ENCODE measurements at places on chromosomes 13 and 19.

DNA sequence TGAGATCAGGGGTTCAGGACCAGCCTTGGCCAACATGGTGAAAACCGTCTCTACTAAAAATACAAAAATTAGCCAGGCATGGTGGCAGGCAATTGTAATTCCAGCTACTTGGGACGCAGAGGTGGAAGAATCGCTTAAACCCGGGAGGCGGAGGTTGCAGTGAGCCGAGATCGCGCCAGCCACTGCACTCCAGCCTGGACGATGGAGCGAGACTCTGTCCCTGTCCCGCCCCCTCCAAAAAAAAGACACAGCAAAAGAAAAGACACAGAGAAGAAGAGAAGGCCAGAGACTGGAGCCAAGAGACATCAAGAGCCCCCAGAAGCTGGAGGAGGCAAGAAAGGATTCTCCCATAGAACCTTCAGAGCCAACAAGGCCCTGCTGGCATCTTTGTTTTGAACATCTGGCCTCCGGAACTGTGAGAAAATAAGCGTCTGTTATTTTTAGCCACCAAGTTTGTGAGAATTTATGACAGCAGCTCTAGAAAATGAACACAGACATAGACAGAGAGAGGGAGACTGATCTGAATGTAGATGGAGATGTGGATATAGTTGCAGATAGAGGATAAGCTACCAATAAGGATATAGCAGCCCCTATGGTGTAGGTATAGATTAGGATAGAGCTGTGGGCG, 25.7 kb upstream of the PNMA8B start:
- H3K27ac ChIP-seq: no peak overlapping the region
- H3K4me3 ChIP-seq: no peak overlapping the region
- H3K4me1 ChIP-seq: no peaks in the 10 kb centered on the region
- no peaks in the 10 kb centered on the region for H3K36me3 ChIP-seq

GRCh38 chr19:30666301-30666803, 294.2 kb downstream of the ZNF536 start:
- peaks cover 29% of the 10 kb centered on the region for H3K4me1 ChIP-seq
- no peak overlapping the region for H3K27ac ChIP-seq
- no peak overlapping the region for H3K4me3 ChIP-seq
- no peak for DNase-seq

DNA sequence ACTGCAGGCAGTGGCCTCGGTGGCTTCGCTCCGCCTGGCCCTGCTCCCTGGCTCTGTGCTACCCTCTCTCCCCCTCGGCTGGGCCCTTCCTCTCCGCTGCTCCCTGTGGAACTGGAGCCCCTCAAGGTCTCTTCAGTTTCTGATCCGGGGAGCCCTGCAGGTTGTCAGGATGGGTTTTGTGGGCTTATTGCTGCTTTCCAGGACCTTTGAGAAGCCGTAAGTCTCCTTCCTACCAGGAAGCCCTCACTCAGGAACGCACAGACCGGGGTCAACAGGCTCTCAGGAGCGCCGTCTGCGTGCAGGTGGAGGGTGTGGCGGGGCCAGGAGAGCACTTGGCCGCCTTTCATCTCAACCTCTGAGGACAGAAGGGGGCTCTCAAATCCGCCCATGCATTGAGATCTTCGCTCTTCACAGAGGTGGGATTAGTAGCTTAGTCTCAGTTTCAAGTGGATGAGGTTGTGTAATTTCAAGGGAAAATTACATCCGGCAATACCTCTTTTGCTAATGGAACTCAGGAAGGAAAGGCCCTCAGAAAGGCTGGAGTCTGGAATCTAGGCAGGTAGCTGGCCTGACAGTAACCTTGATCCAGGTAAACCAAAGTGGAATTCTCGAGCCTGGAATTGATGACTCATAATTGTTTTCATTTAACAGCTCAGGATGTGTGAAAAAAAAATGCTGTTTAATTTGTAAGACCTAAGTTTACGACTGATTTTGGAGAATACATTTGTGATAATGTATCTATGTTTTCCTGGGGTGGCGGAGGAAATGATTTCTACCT, 102.0 kb downstream of the ATP11A start:
- peak; percentile 39 for DNase-seq
- H3K27me3 ChIP-seq: no peaks in the 10 kb centered on the region
- peaks cover 23% of the 10 kb centered on the region for H3K36me3 ChIP-seq

GRCh38 chr19:11115895-11116446, 26.7 kb downstream of the LDLR start:
- H3K4me1 ChIP-seq: no peaks in the 10 kb centered on the region
- no peak for DNase-seq
- H3K27me3 ChIP-seq: no peaks in the 10 kb centered on the region
- H3K27ac ChIP-seq: no peak overlapping the region

GRCh38 chr13:68081061-68081460, 850.9 kb upstream of the PCDH9 start:
- H3K4me1 ChIP-seq: no peaks in the 10 kb centered on the region
- H3K4me3 ChIP-seq: no peak overlapping the region
- DNase-seq: no peak
- no peak overlapping the region for H3K27ac ChIP-seq
- no peaks in the 10 kb centered on the region for H3K27me3 ChIP-seq
- H3K36me3 ChIP-seq: no peaks in the 10 kb centered on the region

- no peak overlapping the region for H3K27ac ChIP-seq
- no peaks in the 10 kb centered on the region for H3K36me3 ChIP-seq
These were observed 1.2 kb downstream of the PPM1N start for GRCh38 chr19:45499196-45500180.

DNA sequence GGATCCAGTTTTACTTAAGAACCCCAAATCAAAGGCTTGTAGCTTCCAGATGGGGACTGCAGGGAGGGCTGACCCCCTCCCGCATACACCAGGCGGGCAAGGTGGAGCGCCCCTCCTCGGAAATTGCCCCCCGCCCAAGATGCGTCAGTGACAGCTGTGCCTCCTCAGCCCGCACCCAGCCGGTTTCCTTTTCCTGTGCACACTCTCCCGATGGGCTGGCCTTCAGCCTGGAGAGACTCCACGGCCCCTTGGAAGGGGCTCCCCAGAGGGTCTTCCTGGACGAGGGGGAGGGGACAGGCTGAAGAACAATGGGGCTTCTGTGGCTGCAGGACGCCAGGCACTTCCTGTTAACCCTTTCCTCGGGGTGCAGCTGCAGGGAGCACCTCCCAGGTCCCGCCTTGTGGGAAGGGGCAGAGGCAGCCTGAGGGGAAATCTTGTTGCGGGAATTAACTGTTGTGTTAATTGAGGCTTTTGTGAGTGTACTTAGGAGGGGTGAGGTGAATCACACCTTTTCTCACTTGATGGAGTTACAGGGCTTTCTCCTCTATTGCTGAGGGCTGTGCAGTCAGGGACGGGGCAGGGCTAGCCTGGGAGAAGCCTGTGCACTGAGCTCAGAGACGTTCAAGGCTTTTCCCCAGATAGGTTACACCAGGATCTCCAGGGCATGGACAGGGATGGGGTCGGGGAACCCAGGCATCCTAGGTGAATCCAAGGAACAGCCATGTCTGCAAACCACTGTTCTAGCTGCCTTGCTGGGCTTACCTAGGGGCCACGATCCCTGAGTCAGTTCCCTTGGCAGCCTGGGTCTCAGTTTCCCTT, 14.3 kb downstream of the IER2 start:
- peak overlapping the region; percentile 36 for H3K4me3 ChIP-seq
- no peaks in the 10 kb centered on the region for H3K27me3 ChIP-seq
- DNase-seq: no peak
- H3K4me1 ChIP-seq: peaks cover 87% of the 10 kb centered on the region

- H3K4me3 ChIP-seq: no peak overlapping the region
- H3K4me1 ChIP-seq: peaks cover 15% of the 10 kb centered on the region
- no peak overlapping the region for H3K27ac ChIP-seq
These were observed 23.8 kb downstream of the LRFN3 start for GRCh38 chr19:35959968-35960320.

- H3K27ac ChIP-seq: peak overlapping the region; percentile 40
- no peak for DNase-seq
- H3K4me3 ChIP-seq: peak overlapping the region; percentile 59
- H3K4me1 ChIP-seq: peaks cover 15% of the 10 kb centered on the region
These were observed 968 bp upstream of the KL start for GRCh38 chr13:33015241-33015668.

DNA sequence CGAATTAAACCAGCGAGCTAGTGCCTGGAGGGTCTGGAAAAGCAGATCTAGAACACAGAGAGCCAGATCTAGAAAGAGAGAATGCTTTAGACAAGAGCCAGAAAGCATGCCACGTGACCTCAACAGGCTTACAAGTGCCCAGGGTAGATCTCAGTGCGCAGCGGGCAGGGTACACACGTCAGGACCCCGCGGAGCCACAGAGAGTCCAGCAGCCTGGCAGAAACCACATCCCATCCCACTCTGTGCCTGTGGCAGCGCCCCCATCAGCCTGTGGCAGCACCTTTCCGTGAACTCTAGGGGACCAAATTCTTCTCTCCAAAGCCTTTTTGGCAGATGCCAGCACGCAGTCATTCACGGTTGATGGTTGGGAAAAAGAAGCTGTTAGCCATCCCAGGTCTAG, 5.9 kb downstream of the ARHGEF1 start:
- H3K27me3 ChIP-seq: no peaks in the 10 kb centered on the region
- H3K36me3 ChIP-seq: peaks cover 48% of the 10 kb centered on the region
- DNase-seq: no peak
- no peak overlapping the region for H3K27ac ChIP-seq
- H3K4me1 ChIP-seq: peaks cover 34% of the 10 kb centered on the region

- no peak for DNase-seq
- no peak overlapping the region for H3K27ac ChIP-seq
- H3K4me1 ChIP-seq: no peaks in the 10 kb centered on the region
- H3K4me3 ChIP-seq: no peak overlapping the region
These were observed 23.6 kb upstream of the ASPDH start for GRCh38 chr19:50537306-50537685.

- H3K27ac ChIP-seq: no peak overlapping the region
- H3K4me3 ChIP-seq: no peak overlapping the region
- H3K27me3 ChIP-seq: no peaks in the 10 kb centered on the region
These were observed 186.7 kb upstream of the IPO5 start for GRCh38 chr13:97766749-97767148.

GRCh38 chr13:29439601-29440388, 155.7 kb downstream of the SLC7A1 start:
- H3K4me1 ChIP-seq: peaks cover 9% of the 10 kb centered on the region
- H3K27ac ChIP-seq: no peak overlapping the region
- H3K4me3 ChIP-seq: no peak overlapping the region
- no peak for DNase-seq
- no peaks in the 10 kb centered on the region for H3K36me3 ChIP-seq

DNA sequence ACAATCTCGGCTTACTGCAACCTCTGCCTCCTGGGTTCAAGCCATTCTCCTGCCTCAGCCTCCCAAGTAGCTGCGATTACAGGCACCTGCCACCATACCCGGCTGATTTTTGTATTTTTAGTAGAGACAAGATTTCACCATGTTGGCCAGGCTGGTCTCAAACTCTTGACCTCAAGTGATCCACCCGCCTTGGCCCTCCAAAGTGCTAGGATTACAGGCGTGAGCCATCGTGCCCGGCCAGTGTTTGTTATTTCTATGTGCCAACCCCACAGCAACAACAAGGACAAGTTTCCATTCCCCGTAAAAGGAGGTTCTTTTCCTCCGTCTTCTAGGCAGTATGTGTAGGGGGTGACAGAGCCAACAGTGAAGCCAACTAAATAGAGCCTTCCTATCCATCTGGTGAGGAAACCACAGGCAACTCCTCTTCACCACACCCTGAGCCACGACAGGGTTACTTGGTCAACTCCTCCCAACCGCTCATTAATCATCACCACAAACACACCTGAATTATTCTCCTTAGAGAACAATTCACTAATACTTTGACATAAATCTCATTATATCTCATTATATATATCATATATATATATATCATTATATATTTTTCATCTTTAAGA, 25.5 kb downstream of the FOXO1 start:
- H3K4me1 ChIP-seq: peaks cover 55% of the 10 kb centered on the region
- H3K27me3 ChIP-seq: no peaks in the 10 kb centered on the region
- no peaks in the 10 kb centered on the region for H3K36me3 ChIP-seq

DNA sequence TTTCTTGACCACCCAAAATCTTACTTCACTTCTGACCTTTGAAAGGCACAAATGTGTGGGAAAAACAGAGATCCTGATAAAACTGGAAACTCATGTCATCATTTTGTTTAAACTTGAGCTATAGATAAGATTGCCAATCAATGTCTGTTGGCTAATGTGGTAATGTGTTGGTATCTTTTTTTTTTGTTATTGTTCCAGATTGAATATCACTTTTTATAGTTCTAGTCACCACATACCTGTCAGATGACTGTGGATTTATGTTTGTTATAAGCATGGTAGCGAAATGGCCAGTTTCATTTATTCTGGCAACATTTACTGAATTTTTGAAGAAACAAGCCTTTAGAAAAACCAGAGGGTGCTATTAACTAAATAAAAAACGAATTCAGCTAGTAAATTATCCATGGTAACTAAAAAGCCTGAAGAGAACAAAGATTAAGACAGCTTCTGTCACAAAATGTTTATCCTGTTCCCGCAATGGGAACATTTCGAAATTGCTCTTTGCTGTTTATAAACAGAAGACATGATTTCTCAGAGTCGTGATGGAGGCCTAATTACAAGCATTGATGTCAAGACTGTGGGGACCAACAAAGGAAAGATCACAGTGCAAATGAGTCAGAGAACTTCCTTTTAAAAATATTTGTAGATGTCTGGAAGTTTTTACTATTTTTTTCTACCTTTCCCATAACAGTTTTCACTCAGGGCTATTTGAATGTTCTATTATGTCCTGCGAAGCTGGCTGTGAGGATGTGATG, 82.9 kb upstream of the POSTN start:
- no peaks in the 10 kb centered on the region for H3K27me3 ChIP-seq
- H3K36me3 ChIP-seq: no peaks in the 10 kb centered on the region
- H3K27ac ChIP-seq: no peak overlapping the region
- no peak for DNase-seq
- no peaks in the 10 kb centered on the region for H3K4me1 ChIP-seq
- H3K4me3 ChIP-seq: no peak overlapping the region

GRCh38 chr13:102704238-102705058, 9.6 kb upstream of the METTL21C start:
- no peaks in the 10 kb centered on the region for H3K27me3 ChIP-seq
- H3K4me1 ChIP-seq: peaks cover 17% of the 10 kb centered on the region
- no peaks in the 10 kb centered on the region for H3K36me3 ChIP-seq
- no peak overlapping the region for H3K4me3 ChIP-seq

- H3K36me3 ChIP-seq: no peaks in the 10 kb centered on the region
- H3K4me1 ChIP-seq: no peaks in the 10 kb centered on the region
- H3K27ac ChIP-seq: no peak overlapping the region
- DNase-seq: no peak
- no peaks in the 10 kb centered on the region for H3K27me3 ChIP-seq
These were observed 163.6 kb downstream of the SPRY2 start for GRCh38 chr13:80177327-80177726.

GRCh38 chr13:62593804-62594203, 1178.2 kb upstream of the PCDH20 start:
- no peak overlapping the region for H3K27ac ChIP-seq
- DNase-seq: no peak
- H3K36me3 ChIP-seq: no peaks in the 10 kb centered on the region
- H3K4me3 ChIP-seq: no peak overlapping the region
- no peaks in the 10 kb centered on the region for H3K27me3 ChIP-seq
- no peaks in the 10 kb centered on the region for H3K4me1 ChIP-seq

GRCh38 chr19:28578786-28579505, 634.0 kb downstream of the UQCRFS1 start:
- peak; percentile 34 for DNase-seq
- H3K36me3 ChIP-seq: no peaks in the 10 kb centered on the region
- H3K4me1 ChIP-seq: no peaks in the 10 kb centered on the region

GRCh38 chr13:112225429-112226090, 150.6 kb upstream of the SPACA7 start:
- no peak for DNase-seq
- H3K4me1 ChIP-seq: no peaks in the 10 kb centered on the region
- H3K27ac ChIP-seq: no peak overlapping the region
- H3K27me3 ChIP-seq: peaks cover 9% of the 10 kb centered on the region
- no peak overlapping the region for H3K4me3 ChIP-seq

Measured in suprapubic skin (tissue), 4 donors.